ENCODE measurements at places on chromosomes 3 and 15.

DNA sequence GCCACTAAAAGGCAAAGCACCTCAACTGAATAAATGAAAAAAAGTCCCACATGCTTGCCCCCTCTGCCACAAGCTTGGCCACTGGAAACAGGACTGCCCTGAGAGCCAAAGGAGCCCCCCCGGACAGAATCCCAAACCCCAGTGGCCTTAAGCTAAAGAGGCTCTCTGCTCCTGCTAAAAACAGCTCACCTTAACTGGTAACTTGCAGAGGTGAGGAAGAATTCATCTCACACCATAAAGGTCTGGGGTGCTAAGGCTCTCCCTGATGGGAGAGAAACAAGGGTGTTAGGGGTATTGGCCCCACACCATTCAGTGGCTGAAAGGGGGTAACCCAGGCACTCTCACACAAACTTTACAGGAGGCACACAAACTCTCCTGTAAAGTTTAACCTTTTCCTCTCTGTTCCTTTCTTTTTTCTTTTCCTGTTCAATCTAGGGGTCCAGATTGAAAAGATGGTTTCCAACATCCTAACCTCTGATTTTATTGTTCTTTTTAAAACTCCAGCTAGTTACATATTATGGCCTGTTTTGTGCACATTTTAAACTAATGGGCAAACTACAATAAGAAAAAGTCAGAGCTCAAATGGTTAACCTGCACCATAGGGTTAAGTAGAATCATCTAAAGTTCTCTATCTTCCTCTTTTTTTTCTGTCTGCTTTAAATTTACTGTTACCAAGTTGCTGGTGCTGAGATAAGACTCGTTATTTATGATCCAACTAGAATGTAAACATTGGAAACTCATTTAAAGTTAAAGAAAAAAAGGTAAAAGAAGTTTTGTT, 19.9 kb downstream of the TRANK1 start:
- no peak for DNase-seq

GRCh38 chr3:118766306-118766669, 268.4 kb downstream of the IGSF11 start:
- DNase-seq = no peak

- DNase-seq = no peak
Measured at GRCh38 chr3:100396967-100397366, 3.9 kb downstream of the TOMM70 start.

DNA sequence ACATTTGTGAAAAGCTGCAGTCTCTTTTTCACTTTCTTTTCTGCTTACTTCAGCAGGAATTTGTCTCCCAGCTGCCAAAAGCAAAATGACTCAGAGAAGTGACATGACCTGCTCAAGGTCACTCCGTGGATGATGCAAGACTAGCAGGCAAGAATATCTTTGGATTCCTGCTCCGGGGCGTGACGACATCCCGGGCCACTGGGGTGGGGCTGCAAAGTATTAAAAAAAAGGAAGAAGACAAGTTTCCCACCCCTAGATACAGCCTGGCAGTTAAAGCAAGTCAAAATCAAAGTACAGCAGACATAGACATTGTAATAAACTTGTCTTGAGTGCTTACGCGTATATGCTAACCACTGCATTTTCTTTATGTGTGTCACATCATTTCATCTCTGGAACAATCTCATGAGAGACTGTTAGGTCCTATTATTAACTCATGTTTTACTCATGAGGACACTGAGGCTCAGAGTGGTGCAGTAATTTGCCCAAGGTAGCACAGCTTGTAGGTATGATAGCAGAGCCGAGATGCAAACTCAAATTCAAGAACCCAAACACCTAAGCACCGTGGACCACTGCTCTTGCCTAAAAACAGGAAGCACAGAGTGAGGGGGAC, 485.2 kb upstream of the PROK2 start:
- DNase-seq = no peak

- DNase-seq = no peak
Measured at GRCh38 chr3:106566277-106566676, 697.5 kb upstream of the CBLB start.

GRCh38 chr3:39408493-39409372, 2.2 kb downstream of the RPSA start:
- no peak for DNase-seq

GRCh38 chr15:42053010-42053409, 32.2 kb upstream of the PLA2G4E start:
- DNase-seq = no peak

- no peak for DNase-seq
Measured at GRCh38 chr3:15113471-15113870, 14.5 kb upstream of the RBSN start.

DNA sequence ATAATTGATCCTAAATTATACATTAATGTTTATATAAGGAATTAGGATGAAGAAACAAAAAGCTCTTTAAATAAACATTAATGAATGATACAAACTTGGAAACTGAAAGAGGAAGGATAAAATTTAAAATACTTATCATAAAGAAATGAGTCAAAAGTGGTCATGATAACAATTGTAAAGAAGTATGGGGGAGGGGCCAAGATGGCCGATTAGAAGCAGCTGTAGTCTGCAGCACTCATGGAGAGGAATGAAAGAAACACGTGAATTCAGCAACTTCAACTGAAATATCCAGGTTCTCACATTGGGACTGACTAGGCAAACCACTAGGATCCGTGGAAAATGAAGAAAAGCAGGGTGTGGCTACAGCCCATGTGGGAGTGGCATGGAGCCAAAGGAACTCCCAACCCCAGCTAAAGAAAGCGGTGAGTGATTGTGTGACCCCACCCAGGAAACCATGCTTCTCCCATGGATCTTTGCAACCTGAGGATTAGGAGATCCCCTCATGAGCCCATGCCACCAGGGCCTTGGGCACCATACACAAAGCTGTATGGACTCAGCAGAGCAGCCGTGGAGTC, 13.1 kb upstream of the CP start:
- DNase-seq = no peak

GRCh38 chr3:69472093-69472492, 86.2 kb upstream of the FRMD4B start:
- no peak for DNase-seq

DNA sequence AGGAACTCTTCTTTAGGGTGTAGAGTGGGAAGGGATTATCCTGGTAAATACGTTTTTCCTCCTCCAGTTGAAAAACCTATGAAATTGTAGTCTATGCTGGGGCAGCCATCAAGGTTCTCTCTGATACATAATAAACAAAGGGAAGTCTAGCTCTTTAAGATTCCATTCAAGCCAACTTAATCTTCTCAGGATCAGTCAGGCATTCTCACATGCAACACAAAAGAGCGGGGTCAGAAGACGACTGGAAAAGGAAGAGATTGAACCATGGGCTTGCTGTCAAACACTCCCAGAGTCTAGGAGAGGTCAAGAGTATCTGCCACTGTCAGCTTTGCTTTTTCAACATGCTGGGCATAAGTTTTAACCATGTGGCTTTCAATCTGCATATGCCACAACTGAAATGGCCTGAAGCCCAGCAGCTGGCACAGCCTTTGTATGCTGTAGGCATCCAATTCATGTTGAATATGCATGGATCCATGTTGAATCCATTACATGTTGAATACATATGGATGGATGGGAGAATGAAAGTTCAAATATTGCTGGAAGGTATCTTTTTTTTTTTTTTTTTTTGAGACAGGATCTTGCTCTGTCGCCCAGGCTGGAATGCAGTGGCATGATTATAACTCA, 8.5 kb downstream of the TRAT1 start:
- DNase-seq = no peak

DNA sequence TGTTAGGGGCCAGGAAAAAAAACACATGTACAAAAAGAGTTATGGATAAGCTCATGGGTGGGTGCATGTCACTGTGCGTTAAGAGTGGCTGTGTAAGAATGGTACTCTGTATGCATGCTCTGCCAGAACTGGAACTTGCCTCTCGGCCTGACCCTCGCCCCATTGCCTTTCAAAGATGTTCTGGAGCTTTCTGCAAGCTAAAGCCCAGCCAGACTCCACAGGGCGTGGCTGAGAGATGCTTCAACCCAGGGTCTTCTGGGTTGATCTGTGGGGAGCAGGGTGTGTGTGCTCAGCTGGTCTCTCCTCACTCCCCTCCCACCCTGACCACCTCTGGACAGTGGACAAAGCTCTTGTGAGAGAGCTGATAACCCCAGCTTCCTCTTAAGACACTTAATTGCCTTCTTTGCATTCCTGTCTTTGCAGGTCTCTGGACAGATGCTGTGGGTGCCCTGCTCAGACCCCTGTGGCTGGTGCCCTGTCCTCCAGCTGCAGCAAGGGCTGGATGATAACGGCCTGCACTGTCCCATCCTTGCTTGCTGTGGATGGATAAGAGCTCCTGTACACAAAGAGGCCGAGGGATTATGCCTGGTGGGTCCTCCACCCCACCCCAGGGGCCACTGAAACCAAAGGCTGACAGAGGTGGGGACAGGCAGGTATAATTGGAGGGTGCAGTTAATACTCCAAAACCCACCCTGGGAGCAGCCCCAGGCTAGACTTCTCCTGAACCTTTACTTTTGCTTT, 28.7 kb downstream of the ALDH1L1 start:
- DNase-seq = no peak

GRCh38 chr3:129553719-129554118, 10.7 kb downstream of the H1-8 start:
- DNase-seq = no peak

DNA sequence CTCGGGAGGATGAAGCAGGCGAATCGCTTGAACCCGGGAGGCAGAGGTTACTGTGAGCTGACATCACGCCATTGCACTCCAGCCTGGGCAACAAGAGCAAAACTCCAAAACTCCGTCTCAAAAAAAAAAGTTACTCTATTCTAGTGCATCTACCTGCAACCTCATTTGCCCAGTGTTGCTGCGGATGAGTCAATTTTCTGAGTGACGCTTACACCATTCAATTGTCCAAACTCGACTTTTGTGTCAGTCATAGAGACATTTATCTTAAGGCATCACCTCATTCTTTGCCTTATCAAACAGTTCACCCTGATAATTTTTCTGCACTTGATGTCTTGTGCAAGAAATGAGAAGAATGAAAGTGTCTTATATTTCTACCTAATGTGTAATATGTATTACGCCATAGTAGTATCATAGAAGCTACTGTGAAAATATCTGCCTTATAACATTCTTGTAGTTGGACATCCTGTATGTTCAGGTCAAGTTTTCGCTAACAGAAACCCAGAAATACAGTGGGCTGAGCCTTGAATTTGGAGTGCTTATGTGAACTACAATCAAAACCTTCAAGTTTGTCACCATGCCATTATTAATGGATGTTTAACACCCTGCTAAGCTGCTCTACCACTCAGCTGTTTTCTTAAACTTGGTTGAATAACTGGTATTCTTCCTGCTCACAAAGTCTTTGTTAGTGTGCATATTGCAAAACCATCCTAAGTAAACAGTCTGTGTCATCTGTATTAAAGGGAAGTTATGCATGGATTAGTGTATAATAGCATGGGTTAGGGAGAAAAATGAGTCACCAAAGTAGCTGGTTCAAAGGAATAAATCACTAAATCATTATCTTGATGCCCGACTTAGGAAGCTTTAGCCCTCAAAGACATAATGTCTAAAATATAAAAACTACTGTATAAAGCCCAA, 531.0 kb upstream of the NR2F2 start:
- no peak for DNase-seq

DNA sequence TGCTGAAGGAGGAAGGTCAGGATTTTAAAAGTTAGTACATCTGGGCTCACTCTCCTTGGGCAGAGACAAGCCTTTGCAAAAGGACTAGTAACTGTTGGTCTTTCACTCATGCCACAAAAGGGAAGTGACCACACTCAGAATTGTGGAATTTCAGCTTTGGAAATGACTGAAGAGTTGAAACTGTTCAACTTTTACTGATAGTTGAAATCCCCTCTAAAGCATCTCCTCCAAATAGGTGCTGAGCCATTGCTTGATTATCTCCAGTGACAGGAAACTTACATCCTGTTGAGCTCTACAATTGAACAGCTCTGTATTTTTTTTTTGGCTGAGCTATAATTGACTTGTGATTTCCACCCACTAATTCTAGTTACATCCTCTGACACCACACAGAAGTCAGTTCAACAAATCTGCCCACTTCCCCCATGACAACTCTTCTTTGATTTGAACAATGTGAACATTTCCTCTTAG, 254.8 kb upstream of the TPRG1 start:
- no peak for DNase-seq

DNA sequence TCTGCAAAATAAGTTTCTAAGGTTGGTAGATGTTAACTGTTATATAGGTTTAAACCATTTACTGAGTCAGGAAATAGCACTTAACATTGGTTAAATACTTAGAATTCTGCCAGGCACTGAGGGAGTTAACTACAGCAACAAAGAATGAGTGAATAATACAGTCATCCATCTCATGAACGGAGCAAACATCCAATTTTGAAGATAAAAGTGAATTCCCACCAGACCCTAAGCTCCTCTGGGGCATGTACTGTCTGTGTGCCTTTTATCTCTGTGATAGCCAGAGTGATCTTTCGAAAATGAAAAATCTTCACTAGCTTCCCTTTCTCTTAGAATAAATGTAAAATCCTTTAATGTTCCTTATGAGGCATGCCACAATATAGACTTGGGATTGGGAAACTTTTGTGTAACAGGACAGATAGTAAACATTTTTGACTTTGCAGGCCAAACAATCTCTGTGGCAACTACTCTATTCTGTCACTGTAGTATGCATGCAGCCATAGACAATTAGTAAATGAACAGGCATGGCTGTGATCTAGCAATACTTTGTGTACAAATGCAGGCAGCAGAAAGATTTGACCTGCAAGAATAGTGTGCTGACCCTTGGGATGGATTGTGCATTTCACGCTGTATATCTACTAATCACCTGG, 294.5 kb upstream of the LMCD1 start:
- no peak for DNase-seq

- DNase-seq = no peak
Measured at GRCh38 chr3:157667493-157667892, 164.3 kb upstream of the VEPH1 start.

- DNase-seq = no peak
Measured at GRCh38 chr3:35194666-35195065, 444.7 kb upstream of the ARPP21 start.

DNA sequence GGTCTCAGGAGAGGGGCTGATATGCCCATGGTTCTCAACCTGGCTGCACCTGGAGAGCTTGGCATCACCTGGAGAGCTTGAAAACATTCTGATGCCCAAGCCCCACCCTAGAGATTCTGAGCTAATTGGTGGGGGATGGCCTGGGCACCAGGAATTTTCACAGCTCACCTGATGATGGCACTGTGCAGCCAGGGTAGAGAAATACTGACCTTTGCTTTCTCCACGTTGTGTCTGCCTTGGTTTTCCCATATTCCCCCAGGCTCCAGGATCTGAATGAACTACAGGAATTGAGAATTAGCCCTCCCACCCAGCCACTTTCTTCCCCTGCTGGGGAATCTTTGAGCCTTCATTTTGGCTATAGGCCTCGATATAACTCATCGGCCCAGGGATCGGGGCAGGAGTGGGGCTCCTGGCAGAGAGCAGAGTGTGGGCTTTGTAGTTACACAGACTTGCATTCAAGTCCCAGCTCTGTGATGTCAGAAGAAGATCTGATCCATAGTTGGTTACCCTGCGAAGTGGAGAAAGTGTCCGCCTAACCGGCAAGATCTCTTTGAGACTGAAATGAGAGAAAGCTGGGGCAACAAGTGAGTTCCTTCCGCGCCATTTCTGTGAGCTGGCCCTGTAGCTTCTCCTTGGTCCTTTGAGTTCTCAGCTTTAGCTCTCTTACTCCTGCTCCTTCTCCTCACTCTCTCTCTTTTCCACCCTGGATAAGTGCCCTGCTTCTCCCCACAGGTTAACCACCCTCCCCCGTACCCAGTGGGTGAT, 33.1 kb upstream of the UBE2Q2 start:
- DNase-seq = no peak

Measured in NCI-H187 (cell line).